ENCODE measurements at places on chromosomes 16 and 17.
A peak's percentile ranks its signal among the peaks of the same experiment; 100 is the strongest.

DNA sequence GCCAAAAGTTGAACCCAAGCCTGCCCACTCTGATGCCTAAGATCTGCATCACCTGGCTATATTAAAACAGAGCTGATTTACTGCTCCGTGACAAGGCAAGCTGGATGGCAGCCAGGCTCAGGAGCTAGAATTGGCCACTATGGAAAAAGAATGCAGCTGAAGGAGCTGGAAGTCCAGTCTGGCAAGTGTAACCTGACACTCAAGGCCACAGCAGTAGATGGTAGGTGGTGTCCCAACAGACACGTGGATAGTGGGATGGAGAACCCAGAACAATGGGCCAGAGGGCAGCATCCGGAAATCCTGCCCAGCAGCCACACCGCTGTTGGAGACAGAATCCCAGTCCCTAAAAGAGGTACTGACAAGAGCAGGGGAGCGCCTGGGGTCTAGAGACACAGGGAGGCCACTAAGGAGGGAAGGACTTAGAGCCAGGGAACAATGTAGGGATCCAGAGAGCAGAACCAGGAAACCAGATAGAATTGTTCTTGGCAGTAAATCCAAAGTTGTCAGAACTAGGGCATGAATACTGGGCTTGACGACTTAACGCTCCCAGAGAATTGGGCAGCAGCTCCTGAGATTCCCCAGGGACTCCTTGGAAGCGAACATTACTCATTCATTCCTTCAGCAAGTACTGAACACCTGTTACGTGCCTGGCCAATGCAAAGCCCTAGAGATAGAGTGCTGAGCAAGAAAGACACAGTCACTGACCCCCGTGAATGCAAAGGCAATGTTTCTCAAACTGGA lies 85.7 kb downstream of the CDYL2 start:
- no peak for DNase-seq

- no peak for DNase-seq
These were observed 31.7 kb downstream of the ERCC4 start for GRCh38 chr16:13951611-13952010.

DNA sequence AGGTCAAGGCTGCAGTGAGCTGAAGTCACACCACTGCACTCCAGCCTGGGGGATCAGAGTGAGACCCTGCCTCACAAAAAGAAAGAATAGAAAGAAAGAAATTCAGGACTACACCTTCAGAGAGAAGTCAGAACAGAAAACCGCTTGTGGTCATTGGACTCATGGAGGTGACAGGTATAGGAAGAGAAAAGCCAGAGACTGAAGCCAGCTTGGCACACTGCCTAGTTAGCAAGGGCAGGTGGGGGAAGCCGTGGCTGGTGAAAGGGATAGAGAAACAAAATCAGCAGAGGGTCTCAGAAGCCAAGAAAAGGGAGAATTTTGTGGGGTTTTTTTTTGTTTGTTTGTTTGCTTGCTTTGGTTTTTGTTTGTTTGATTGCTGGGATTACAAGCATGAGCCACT lies 32.9 kb upstream of the SKAP1 start:
- DNase-seq: no peak

GRCh38 chr17:20944014-20944865 lies 98.6 kb downstream of the USP22 start:
- no peak for DNase-seq

DNA sequence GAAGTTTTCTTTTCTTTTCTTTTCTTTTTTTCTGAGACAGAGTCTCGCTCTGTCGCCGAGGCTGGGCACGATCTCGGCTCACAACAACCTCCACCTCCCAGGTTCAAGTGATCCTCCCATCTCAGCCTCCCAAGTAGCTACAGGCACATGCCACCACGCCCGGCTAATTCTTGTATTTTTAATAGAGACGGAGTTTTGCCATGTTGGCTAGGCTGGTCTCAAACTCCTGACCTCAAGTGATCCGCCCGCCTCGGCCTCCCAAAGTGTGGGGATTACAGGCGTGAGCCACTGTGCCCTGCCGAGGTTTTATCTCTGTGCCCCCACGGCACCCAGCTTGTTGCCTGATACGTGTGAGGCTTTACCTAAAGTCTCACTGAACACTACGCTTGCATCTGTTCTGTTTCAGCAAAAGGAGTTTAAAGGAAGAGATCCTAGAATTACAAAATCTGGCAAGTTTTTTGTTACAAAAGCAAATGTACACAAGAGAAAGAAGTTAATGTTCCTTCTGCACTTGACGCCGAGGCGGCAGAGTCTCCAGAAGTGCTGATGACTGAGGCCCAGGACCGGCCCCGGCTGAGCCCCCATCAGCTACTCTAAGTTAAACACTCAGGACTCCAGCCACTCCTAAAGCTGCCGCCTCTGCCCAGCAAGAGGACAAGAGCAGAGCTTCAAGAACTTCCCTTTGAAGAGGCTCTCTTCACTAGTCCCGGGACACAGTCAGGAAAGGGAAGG lies 9.2 kb downstream of the ABCA3 start:
- DNase-seq: no peak

DNA sequence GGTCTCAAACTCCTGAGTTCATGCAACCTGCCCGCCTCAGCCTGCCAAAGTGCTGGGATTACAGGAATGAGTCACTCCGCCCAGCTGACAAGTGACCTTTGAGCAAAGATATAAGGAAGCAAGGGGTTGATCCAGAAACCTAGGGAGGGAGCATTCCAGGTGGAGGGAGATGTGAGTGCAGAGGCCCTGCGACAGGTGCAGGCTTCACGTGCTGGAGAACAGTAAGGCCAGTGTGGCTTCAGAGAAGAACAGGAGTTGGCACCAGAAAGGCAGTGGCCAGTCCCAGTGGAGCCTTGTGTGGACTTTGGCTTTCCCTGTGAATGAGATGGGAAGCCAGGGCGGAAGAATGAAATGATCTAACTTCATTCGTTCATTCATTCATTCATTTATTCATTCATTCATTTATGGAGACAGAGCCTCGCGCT lies 73.6 kb upstream of the HAS3 start:
- no peak for DNase-seq

DNA sequence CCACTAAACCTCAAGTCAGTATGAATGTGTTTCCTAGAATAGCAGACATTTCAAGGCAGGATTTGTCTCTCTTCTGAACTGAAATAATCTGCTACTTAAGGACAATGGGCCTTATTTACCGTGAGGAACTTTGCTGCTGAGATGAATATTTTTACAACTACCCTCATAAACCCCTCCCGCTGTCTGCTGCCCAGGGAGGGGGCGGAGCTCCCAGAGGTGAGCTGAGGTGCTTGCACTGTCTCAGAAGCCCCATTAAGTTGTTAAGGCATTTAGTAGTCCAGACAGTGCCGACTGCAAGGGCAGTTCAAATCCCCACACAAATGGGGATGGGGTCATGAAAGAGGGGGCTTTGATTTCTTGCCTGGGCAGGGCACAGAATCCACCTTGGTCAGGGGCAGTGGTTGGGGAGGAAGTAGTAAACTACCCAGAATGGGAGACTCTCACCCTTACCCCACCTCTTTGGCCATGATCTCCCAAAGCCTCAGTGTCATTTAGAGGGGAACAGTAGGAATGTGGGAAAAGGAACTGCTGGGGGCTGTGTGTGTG lies 19.2 kb downstream of the HNF1B start:
- no peak for DNase-seq

DNA sequence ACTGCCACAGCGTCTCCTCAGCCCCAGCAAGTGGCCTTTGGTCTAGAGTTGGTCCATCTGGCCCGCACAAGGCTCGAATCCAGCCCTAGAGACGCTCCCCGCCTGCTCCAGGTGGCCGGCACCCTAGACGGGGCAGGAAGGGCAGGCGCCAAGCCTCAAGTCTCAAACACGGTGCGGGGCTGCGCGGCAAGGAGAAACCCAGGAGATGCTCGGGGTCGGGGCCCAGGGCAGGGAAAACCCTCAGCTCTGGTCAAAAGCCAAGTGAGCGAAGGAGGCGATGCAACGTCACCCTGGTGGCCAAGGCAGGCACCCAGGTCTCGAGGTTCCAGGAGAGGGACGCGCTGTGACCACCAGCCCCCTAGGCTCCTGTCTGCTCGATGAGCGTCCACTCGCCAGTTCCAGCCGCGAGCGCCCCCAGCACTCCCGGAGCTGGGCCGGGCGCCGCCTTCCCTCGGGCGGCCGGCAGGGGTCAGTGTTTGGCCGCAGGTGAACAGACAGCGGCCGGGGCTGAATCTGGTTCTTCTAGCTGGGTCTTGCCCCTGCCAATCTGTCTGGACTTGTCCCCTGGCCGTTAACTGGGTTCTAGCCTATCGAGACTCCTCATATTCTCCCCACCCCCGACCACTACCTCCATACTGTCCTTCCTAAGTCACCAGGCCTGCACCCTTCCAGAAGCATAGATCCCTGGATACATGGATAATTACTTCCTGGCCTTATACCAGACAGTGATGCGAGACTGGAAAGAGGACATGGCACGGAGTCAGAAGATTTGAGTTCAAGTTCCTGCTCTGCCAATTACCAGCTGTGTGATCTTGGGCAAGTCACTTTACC lies 44.0 kb downstream of the PRAC1 start:
- DNase-seq: peak; percentile 24

DNA sequence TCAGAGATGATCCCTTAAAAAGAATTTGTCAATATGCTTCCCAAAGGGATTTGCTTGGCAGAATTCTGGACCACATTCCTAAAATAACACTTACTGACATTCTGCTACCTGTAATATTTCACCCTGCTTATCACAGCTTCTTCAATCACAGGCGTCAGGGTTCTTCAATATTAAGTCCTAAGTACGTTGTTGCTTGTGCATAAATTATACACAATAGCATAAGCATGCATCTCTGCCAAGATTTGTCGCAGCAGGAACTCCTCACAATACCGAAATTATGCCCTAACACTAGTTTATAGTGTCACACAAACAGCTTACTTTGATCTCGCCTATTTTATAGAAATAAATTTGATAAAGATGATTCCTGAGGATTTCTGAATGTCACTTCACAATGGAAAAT lies 48.9 kb downstream of the UBE2G1 start:
- DNase-seq: no peak

DNA sequence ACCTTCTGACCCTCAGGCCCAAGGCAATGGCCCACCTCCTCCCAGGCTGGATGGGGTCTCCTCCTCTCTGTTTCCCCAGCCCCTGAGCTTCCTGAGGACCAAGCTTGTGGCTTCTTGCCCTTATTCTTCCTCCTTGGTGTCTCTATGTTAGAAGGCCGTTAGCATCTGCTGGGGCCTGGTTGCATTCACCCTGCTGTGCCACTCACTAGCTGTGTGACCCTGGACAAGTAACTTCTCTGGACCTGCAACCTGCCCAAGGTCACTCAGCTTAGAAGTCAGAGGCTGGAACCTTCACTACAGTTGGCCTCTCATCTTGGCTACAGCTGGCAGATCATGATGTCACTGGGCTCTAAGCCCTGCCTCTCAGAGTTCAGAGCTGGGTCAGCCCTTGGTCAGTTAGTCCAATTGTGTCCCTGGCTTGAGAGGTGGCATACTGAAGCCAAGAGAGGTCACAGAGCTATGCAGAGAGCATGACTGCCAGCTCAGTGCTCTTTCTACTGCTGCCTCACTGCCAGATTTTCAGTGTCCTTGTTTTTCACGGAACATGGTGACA lies 3.0 kb downstream of the MT2A start:
- DNase-seq: no peak

GRCh38 chr17:30326809-30327208 lies 7.0 kb downstream of the TMIGD1 start:
- no peak for DNase-seq

DNA sequence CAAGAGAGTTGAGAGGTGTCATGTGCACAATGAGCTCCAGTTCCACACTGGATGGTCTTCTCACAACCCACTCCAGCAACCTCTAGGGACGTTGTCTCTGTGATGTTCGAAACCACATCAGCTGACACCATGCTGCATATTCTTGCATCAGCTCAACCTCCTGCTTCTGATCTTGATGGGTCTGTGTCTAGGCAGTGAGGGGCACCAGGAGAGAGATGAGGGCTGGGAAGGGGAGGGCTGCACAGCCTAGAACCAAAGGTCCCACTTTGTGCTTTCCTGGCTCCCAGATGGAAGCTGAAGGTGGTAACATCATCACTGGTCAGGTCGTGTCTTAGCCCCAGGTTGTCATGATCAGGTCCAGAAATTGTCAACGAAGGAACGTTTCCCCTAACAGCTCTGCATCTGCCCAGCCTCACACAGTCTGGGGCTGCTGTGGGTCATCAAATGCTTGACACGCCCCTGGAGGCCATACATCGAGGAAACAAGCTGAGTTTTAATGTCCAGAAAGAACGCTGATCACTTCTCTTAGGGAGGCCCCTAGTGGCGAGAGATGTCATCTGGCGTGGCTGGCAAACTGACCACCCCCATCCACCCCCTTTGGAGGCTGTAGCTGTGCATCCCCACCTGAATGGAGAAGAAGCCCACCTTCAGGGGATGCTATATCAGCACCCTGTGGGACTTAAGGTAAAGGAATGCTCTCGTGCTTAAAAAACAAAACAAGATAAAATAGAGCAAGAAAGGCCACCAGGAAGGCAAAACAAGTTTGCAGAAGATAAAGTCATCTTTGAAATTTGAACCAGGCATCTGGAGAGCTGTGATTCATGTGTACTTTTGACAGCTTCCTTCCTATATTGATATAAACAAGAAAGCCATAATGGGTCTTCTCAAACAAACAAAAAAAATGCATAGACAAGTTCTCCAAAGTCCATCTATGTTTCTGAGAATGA lies 58.3 kb downstream of the WIPI1 start:
- DNase-seq: no peak

DNA sequence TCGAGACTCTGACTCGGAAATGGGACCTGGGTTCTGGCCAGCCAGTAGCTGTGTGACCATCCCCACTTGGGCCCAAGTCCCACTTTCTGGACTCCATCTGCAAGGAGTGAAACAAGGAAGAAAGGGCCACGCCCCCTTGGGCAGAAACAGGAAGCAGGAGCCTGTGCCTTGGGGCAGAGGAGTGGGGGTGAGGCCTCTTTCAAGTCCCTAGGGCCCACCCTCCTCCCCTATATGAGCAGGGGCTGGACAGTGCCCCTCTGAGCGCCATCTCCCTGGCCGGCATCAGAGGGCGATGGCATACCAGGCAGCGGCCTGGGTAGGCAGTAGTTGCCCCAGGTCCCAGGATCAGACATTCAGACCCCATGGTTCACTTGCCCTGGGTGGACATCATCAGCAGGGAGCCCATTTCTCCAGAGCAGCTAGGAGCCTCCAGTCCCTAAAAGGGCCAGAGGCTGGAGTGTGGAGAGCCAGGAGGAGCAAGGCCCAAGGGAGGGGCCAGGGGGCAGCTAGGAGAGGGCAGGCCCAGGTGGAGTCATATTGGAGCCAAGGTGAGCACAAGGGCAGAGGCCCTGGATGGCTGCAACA lies 7.1 kb downstream of the BCAR1 start:
- DNase-seq: no peak

DNA sequence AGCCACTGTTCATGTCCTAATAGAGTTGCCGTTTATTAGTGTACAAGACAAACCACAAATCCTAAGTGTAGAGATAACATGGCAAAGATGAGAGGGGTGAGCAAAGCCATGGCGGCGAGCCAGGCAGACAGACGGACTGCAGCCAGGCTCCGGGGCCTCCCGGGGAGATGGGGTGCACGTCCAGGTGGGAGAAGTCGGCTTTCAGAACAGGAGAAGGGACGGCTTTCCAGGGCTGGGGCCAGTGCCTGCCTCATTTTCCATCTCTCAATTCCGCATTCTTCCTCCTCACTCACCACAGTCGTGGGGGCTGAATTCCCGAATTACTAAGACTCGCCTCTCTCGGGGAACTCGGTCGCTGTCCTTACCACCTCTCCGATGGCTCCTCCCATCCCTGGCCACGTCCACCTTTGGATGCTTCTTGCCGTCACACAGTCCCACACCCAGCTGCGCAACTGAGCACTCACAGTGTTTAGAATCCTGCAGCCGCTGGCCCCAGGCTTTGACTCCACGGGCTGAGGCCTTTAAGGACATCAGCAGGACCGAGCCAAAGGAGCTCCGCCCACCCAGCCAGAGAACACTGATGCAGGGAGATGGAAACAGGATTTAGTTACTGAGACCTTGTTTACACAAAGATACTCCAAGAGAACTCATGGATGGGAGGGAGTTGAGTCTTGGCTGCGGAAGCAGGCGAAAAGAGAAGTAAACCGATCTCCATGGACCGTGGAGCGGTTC lies 59.7 kb downstream of the RNF112 start:
- DNase-seq: no peak
